Activated naive CD4-positive, alpha-beta T cell treated with anti-CD3 and anti-CD28 coated beads, Interleukin-2, amount 50 U/mL, for 16 hours (primary cell): ENCODE measurements at places on chromosomes 5 and 9.
A peak's percentile ranks its signal among the peaks of the same experiment; 100 is the strongest.

DNA sequence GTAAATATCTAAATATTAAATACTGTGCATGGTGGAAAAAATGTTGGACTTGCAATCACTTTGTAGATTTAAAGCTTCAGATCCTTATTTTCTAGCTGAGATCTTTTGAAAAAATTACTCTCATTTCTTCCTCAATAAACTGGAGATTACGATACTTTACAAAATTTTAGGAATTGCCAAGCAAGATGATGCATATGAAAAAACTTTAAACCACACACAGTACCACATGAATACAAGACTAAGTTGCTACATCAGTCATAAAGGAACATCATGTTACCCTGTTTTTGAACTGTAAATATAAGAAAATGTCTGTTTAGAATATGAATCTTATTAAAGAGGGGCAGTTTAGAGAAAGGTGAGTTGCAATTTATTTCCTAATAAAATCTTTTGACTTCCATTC is 703.6 kb upstream of the NUDT12 start:
- DNase-seq: no peak

GRCh38 chr5:1343931-1344901 is 683 bp downstream of the CLPTM1L start:
- DNase-seq: no peak

- DNase-seq: no peak
Observed at GRCh38 chr5:11997942-11998341, 93.7 kb upstream of the CTNND2 start.

DNA sequence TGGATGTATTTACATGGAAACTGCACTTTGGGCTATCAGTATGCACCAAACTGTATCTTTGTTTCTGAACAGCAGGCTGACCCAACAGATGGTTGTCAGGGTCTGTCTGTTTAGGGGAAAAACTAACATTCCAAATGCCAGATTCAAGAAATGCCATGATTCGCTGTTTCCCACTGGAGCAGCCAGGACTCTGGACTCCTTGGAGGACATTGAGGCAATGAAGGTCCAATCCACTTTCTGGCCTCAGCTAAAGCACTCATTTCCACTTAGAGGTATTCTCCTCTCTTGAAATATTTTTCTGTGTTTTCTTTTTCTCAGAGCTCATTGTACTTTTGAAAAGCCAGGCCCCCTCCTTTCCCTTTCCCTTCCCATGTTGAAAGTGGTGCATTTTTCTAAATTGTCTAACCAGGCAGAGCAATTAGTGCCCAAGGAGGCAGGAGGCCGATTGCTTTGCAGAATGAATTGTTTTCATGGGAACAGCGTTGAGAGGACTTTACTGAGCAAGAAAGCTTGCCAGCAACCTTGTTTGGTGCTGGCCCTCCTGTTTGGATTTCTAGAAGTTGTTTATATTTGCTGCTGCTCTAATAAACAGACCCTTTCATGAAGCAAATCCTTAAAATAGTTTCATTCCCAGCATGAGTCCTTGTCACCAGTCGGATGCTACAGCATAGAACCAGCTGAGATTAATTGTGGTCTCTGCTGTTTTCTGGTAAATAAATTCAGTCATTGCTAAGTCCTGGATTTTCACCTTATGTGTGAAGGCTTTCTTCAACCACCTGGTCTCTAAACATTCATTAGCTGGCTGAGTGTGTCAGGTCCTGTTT is 132.8 kb upstream of the TAF11L2 start:
- no peak for DNase-seq

- DNase-seq: no peak
Observed at GRCh38 chr5:72388646-72389045, 68.5 kb downstream of the PTCD2 start.

DNA sequence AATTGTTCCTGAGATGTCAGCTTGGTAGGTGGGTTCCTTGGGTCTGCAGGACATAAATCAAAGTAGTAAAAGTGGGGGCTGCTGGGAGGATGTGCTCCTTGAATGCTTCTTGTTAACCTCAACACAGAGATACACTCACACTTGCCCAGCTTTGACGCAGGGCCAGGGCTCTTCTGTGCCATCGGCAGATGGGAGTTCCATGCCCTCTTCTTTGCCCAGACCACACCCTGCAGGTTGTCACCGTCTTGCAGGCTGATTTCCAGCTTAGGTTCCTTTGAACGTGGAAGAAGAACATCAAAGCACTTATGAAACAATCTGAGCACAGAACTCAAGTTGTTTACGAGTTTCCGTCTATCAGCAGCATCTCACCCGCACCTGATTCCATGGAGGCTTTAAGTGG is 11.0 kb downstream of the DBH start:
- no peak for DNase-seq

- DNase-seq: no peak
Observed at GRCh38 chr9:120965344-120966012, 38.9 kb upstream of the TRAF1 start.

GRCh38 chr9:38686933-38687332 is 33.0 kb downstream of the FAM240B start:
- no peak for DNase-seq

DNA sequence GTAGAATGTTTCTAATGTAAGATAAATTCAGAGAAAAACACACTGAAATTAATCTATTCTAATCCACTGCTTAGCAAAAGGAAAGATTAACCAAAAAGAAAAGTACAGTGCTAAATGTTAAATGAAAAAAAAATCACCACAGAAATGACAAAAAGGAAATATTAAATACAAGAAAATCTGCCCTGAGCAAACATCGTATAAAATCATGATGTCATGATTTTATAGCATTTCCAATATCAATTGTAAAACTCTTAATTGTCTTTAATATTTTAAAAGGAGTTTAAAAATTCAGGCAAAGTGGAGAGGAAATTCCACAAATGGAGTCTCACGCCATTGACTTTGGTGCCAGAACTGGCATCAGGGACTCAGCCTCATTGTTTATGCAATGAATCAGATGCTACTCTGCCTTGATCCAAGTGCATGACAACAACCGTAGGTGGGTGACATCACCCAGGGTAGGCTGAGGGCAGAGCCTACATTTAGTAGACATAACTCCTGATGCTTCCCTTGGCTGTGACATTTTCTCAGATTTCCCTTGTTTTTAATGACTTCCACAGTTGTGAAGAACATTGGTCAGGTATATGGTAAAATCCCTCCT is 696.8 kb downstream of the SEMA5A start:
- no peak for DNase-seq

GRCh38 chr9:131319486-131319885 is 30.0 kb downstream of the PLPP7 start:
- DNase-seq: no peak

DNA sequence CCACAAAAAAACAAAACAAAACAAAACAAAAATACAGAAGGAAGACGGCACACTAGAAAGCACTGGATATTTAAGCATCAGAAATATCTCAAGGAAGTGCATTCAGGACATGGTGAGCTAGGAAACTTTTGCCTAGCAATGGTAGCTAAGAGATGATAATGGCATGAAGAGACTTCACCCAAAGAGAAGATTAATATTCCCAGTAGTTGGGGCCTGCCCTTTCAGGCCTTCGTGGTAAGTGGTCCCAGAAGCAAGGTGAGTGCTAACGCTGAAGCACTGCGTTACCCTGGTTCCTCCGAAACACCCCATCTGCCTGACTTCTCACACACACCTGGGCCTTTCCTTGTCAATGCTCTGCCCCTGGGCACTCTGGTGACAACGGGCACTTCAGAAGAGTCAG is 585.2 kb downstream of the RAB3C start:
- DNase-seq: no peak

DNA sequence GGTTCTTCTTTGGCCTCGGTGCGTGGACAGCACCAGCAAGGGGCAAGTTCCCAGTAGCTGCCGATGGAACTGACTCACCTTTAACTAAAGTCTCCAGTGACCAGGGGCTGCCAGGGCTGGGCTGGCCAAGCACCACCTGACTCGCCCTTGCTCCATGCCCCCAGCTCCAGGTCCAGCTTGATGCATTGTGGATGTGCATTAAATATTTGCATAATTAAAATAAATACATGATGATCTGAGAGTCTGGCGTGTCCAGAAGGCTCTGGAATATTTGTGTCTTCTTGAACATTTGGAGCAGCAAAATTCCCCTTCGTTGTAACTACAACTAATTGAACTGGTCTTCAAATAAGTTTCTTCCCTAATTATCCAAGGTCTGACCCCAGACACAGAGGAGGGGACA is 9.5 kb upstream of the PRDM12 start:
- DNase-seq: no peak

DNA sequence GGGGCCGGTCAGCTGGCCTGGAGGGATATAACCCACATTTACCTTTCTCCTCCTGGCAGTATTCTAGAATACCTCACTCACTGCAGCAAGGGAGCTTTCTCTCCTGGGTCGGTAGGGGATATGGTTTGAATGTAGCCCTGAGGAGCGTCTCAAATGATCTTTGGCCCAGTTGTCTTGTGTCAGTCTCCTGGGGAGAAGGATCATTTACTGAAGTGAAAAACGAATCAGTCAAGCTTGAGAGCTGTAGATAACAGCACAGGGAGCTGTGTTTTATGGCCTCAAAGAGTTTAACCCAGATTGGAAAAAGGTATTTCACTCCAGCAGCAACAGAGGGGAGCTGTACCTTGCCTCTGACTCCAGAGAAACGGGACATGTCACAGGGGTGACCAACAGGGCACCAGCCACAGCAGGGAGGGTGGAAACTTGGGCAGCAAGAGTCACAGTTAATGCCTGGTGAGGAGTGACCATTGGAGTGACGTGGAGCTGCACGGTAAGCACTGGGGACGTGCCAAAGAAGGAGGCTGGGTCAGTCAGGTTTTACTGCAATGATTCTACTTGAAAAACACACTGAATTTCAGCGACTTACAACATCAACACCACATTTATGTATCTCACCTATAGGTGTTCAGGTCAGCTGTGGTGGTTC is 29.8 kb upstream of the ZFR start:
- DNase-seq: no peak

DNA sequence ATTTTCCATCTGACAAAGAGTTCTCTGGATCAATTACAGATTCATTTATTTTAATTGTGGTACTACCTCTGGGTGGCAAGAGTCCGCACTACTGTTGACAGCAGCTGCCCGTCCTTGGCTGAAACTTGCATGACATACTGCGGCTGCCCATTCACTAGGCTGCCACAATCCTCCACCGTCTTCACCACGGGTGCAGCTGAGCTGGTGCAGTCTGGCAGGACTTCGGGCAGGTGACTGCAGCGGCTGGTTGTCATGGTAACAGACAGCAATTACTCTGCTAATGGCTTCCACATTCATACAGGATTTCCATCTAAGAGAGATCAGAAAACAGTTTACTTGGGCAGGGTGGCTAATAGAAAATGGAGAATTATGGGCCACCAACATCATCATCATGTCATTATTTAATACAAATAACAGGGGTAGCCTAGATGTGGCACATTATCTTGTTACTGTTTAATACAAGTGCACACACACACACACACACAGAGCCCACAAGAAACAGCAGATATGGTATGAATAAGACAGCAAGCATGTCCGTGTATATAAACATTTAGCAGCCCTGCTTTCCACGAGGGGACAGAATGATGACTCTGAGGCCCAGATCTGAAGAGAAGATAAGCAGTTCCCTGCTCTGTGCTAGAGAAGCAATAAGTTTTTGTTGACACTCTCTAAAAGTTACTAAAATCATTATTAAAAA is 112.3 kb downstream of the MARCHF3 start:
- no peak for DNase-seq

DNA sequence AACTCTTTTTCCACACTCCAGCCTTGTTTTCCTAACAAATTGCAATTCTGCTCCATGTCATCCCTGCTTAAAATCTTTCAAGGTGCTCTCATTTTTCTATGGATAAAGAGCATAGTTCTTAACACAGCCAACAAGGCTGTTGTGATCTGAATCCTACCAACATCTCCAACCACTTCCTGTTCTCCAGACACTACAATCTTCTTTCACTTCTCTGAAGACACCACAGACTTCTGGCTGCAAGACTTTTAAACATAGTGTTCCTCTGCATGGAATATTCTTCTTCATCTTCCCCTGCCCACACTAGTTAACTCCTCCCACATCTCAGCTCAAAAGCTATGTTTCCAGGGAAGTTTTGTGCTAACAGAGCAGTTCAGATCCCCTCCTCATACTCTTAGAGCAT is 404.8 kb downstream of the MAN2A1 start:
- DNase-seq: no peak

DNA sequence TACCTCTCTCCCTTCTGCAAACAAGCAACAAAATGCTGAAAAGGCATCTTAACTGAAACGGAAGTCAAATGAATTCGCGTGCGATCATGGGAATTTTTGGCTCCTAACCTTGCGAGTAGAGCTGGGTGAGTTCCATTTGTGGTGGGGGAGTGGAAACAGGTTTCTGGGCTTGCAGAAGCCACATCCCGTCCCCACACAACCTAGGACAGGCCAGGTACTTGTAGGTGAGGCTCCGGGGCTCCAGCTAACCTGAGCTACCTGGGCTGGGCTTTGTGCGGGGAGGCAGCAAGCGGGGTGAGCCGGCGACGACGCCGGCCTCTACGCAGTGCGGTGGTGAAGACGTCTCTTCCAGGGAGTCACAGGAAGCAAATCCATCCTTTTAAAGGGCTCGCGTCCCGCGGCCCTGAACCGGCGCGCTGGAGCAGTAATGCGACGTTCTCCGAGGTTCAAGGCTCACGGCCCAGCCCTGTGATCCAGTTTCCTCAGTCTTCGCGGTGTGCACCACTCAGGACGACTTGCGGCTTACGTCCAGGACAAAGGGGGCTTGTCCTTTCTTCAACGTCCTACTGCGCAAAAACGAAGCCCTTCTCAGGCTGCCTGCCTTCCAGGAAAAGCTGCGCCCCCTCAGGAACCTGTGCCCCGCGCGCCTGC is 567 bp upstream of the SPIN1 start:
- DNase-seq: peak; percentile 22

DNA sequence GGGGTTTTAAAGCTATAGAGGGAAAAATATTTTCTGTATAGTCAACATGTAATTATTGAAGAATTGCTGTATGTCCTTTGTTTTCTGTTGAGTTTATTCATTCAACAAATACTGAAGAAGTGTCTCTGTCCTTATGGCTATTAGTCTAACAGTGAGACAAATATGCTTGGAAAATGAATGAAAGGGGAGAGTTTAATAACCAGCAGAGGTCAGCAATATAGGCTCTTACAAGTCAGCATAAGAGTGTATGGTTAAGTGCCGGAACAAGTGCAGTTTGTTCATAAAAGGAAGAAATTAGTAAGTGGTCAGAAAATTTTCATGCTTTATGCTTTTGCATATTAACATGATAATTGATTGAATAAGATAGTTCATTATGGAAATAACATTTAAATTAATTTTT is 3.6 kb downstream of the SCAMP1 start:
- DNase-seq: no peak

- no peak for DNase-seq
Observed at GRCh38 chr9:2253636-2254580, 238.8 kb downstream of the SMARCA2 start.

GRCh38 chr5:96013254-96013653 is 51.6 kb upstream of the ELL2 start:
- DNase-seq: no peak
